ENCODE measurements at places on chromosomes 13 and 19.

GRCh38 chr19:18514800-18515682 lies 6.8 kb downstream of the ELL start:
- no peak for DNase-seq

GRCh38 chr19:18708452-18709231 lies 25.2 kb downstream of the CRTC1 start:
- no peak for DNase-seq

DNA sequence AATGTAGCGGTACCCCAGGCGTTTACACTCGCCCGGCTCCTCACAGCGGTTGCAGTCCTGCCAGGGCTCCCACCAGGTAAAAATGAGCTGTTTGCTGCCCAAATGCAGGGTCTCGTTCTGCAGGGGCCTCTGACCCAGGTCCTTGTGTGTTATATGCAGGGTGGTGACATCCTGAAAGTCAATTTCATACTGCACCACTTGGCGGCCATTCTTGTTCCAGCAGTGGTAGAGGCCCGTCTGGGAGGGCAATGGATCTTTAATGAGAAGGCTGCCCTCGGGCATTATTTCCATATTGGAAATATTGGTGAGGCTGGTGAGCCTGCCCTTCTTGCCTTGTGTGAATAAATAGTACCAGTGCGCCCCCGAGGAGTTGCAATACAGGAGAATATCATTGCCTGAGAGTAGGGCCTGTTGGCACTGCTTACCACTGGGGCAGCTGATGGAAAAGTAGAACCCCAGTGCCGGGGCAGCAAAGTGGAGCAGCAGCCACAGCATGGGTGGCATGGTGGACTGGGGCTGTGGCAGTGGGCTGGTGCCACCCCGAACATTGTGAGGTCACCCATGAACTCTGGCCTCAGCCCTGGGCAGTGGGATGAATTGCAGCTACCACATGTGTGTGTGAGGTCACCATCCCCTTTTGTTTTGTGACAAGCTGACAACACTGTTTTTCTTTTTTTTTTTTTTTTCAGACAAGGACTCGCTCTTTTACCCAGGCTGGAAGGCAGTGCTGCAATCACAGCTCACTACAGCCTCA lies at the start of gene FAM187B:
Gene FAM187B, minus strand, starts transcription at position 563 of the 754 bp plus-strand sequence. Its CDS starts 59 bp downstream, at position 504.
- DNase-seq = no peak

DNA sequence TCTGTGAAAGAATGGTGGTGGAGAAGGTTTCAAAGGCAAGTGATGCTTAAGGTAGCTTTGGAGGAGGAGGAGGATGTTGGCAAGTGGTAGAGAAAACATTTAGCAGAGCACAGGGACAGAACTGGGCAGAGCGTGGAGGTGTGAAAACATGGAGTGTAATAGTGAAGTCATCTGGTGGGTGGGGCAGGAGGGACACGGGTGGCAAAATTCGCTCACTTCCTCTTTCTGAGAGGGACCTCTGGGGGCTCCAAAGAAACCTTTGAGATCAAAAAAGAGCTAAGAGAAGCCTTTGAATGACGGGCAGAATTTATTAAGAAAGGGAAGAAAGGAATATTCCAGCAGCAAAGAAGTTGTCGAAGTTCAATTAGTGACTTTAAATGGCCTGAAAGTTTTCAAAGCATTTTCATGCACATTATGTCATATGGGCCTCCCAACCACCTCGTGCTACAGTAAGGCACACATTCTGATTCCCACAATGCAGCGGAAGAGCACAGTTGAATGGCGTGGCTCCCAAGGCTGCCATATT lies 82.8 kb downstream of the STARD13 start:
- no peak for DNase-seq

- DNase-seq = no peak
Measured at GRCh38 chr13:81133066-81133465, 792.1 kb upstream of the SPRY2 start.

GRCh38 chr13:110284779-110285484 lies 22.0 kb downstream of the COL4A1 start:
- no peak for DNase-seq

- DNase-seq = no peak
Measured at GRCh38 chr19:21608571-21608970, 103.2 kb downstream of the ZNF429 start.

DNA sequence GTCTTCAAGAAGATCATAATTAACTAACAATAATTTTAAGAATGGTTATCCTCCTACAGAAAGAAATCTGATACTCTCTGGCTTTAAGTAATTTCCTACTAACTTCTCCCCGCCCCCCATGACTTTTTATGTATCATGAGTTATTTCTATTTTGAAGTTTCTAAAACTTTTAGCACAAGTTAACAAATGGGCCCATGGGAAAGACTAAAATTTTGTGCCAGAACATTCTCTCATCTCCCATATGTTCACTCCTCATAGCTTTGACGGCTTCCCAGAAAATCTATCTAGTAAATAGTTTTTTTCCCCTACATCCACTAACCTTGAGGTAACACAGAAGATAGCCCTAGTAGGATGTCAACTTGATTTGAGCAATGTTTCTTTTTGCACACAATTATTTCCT lies 148.3 kb downstream of the POSTN start:
- no peak for DNase-seq

DNA sequence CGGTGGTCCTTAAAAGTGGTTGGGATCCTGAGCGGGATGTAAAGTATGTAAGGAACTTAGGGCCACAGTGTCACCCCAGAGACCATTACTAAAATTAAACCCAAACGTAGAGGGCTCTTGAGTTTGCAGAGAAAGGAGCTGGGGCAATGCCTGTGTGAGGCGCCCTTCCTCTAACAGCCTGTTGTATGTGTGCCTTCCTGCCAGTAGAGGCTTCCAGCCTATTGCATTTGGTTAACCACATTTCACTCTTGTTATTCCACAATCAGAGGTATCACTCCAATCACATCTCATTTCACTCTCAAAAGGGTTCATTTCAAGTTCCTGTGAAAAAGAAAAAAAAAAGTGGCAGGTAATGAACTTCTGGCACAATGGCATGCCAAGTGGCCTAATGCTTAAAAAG lies 29.4 kb downstream of the DIAPH3 start:
- no peak for DNase-seq

- DNase-seq = no peak
Measured at GRCh38 chr19:19634516-19635312, 6.7 kb upstream of the LPAR2 start.

Measured in GM18507 (cell line).